Kasumi-1 (cell line): ENCODE measurements at places on chromosomes 7 and 10.

DNA sequence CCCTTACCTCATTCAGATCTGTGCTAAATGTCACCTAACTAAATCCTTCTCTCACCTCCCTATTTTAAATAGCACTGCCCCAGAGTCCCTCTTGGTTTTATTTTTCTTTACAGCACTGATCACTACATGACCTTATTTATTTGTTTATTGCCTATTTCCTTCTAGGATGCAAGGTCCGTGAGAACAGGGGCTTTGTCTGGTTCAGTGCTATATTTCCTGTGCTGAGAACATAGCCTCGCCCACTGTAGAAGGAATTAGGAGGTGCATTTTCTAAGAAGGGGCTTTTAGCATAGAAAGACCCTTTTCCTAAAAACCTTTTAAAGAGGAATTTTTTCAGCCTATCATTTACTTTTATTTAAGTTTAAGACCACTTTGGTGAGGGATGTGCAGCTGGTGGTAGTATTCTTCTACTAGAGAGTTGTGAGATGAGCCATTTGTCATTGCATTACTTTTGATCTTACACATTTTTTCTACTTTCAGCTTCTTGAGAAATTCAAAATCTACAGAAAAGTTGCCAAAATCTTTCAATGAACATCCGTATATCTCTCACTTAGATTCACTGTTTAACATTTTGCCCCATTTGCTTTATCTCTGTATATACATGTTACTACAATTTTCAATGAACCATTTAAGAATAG lies 13.5 kb upstream of the PCGF5 start:
- no peak for DNase-seq

GRCh38 chr10:130493021-130493420 lies 356.8 kb downstream of the GLRX3 start:
- DNase-seq = no peak

- DNase-seq = no peak
These were observed 72.5 kb downstream of the SRI start for GRCh38 chr7:88147341-88147740.

GRCh38 chr7:145779140-145779539 lies 337.5 kb upstream of the CNTNAP2 start:
- no peak for DNase-seq

DNA sequence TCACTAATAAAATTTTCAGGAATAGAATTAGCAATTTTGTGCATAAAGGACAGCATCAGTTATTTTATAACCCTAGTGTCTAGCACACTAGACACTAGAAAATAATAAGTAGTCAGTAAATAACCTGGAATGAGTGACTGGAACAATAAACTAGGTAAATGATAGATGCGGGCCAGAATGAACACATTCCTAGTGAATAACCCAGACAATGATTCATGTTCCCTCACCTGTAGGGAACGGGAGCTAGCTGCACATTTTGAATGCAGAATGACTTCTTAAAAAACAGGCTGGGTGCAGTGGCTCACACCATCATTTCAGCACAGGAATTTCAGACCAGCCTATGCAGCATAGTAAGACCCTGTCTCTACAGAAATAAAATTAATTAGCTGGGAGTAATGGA lies 3.2 kb upstream of the ATOH7 start:
- no peak for DNase-seq

GRCh38 chr7:83691095-83691494 lies 42.2 kb upstream of the SEMA3E start:
- DNase-seq = no peak

GRCh38 chr10:26781797-26782196 lies 79.0 kb downstream of the ABI1 start:
- DNase-seq = no peak

DNA sequence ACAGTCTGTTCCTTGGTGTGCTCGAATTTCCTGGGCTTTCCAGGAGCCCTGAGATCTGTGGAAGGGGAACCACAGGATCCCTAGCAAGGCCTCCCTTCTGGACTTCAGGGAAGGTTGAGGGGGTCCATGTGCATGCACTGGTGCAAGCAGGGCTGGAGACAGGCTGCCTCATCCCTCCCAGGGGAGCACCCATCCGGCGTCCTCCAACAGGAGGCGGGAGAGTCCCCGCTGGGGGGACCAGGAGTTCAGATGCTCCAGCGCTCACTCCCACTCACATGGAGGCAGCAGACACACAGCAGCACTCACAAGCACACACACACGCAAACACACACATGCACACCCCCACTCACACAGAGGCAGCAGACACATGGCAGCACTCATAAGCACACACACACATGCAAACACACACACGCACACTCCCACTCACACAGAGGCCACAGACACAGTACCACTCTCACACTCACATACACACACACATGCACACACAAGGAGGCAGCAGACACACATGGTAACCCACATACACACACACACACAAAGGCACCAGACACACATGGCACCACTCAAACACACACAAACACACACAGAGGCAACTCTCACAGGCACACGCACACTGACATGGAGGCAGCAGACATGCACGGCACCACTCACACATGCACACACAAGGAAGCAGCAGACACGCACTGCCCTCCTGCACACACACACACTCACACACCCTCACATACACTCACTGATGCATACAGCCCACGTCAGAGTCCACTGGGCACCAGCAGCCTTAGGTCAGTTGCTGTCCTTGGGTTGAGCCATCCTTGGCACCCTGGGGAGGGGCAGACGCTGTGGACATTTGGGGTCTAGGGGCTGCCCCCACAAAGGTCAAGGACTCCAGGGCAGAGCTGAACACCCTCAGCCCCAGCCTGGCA lies 247.0 kb upstream of the PPP2R2D start:
- DNase-seq = no peak

DNA sequence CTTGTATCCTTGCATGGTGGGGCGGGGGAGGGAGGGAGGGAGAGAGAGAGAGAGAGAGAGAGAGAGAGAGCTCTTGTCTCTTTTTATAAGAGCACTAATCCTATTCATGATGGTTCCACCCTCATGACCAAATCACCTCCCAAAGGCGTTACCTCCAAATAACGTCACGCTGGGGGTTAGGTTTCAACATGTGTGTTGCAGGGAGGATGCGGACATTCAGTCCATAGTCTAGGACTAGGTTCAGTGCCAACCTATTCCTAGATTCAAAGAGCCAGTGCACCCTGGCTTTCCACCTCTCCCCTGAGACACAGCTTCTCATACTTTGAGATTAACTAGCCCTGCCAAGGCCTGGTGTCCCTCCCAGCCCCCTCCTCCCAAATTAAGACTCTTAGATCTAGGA lies 123.0 kb downstream of the GRK5 start:
- DNase-seq = no peak

- DNase-seq = no peak
These were observed 361.4 kb upstream of the ZNF32 start for GRCh38 chr10:44009891-44010632.

DNA sequence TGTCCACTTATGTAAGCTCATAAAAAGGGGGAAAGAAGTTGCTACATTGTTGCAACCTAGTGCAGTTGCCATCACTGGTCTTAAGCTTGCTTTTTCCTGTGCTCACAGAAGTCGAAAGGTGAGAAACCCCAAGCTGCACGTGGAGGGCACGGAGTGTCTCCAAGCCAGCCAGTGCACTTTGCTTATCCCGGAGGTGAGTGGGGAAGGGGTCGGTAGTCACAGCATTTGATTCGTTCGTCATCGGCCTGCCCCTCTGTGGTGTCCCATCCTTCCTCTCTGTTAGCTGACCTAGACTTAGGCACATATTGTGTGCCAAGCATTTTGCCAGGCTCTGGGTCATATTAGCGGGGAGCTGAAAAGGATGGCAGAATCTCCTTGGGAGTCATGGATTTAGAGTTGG lies 50.5 kb downstream of the DENND11 start:
- no peak for DNase-seq

DNA sequence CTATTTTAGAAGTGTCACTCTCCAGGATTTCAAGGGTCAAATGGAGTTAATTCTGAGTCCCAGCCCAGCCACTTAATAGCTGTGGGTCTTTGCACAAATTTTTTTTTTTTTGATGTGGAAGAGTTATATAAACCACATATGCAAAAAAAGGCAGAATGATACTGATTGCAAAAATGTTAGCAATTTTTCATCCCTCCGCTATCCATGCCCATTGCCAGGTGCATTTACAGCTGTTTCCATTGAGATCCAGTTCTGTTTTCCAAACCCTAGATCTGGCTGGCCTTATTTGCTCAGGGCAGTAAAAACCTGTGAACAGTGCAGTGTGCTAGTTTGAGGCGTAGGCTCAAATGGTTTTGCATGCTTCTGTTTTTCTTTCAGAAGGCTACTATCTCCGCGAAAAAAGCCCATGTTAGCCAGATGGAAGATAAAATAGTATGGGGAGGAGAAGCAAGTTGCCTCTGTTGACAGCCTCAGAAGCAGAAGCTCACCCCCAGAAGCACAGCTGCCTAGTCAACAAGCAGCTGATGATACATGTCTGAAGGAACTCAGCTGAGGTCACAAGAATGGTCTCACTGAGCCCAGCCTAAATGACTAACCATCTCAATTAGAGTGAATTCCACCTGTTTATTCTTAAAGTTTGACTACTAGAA lies 997 bp upstream of the ZNF138 start:
- no peak for DNase-seq

DNA sequence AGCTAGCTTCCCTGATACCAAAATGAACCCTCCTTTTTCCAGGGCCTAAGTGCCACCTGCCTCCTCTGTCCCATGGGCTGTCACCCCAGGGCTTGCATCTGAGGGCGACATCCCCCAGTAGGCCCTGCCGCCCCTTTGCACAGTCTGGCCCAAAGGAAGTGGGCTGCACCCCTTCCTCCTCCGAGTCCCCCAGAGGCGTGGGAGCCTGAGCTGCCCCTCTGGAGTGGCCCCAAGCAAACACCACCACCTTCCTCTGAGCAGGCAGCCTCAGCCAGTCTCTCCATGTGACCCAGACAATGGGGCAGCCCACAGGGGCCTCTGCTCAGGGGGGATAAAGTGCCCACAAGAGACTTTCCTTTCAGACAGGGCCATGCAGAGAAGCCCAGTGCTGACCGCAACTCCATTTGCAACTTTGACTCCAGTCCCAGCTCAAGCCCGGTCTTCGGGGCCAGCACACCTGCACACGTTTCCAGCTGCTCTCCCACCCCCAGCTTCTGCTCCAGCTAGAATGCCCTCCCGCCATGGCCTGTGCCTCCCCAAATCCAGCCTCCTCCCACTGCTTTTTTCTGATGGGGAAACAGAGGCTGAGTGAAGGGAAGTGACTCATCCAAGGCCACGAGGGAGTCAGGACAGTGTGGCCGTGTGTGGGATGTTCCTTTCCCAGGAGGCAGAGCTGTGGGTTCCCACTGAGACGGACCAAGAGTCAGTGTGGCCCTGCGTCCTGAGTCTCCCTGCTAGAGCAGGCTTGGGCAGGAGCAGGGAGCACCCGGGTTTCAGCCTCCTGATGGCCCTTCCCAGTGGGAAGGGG lies 111.9 kb downstream of the ZMIZ1 start:
- DNase-seq = no peak

DNA sequence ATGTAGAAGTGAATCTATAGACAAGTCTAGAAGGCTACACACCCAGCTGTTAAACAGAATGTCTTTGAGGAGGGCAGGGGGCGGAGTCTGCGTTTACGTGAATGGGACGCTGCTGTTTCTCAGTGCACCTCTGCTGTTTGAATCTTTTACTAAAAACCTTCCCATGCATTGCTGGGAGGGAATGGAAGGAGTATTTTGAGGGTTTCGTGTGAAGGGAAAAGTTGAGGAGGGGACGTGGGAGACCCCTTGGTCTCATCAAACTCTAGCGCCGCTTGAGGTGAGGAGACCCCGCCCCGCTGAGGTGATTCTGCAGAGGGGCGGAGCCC lies 492 bp upstream of the VCL start:
- DNase-seq = peak; percentile 97

GRCh38 chr10:34760606-34761005 lies 54.5 kb downstream of the PARD3 start:
- DNase-seq = no peak

GRCh38 chr10:132319853-132320653 lies 11.9 kb upstream of the LRRC27 start:
- peak; percentile 85 for DNase-seq

- no peak for DNase-seq
These were observed 52.7 kb downstream of the MET start for GRCh38 chr7:116724560-116725231.

DNA sequence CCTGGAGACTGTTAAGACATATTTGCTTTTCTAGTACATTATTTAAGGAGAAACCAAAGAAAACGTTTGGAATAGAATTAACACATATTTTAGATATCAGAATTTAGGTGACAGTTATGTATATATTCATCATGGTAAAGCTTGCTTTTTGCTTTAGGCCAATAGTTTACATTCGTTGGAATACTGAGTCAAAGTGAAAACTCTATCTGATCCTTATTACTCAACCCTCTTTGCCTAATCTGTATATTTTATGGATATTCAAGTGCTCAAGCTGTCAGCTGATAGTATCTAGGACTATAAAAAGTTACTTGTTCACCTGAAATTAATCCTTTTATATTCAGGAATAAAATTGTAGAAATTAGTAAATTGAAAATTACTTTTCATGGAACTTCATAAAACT lies 61.1 kb downstream of the VPS50 start:
- no peak for DNase-seq

DNA sequence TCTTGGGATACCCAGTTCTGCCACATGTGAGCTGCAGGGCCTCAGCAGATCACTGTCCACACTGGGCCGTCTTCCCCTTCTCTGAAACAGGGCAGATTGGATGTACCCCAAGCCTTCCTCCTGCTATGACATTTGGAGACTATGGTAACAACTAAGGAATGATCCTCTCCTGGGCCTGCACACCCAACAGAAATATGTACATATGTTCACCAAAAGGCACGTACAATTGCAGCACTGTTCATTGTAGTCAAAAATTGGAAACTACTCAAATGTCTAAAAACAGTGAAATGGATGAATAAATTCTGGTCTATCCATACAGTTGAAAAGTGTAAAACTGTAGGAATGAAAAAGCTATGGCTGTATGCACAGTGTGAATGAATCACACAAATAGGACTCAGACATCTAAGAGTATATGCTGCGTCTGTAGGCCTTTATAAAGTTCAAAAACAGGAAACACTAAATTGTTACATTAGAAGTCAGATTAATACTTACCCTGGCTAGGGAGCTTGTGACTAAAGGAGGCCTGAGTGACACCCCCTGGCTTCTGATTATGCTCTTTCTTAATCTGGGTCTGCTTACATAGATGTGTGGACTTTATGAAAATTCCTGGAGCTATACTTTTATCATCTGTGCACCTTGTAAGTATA lies 16.1 kb upstream of the XPNPEP1 start:
- DNase-seq = no peak

- DNase-seq = no peak
These were observed 157.0 kb upstream of the SVIL start for GRCh38 chr10:29791773-29792172.

GRCh38 chr10:4820804-4821401 lies 5.1 kb upstream of the AKR1E2 start:
- DNase-seq = no peak

- no peak for DNase-seq
These were observed 601.4 kb downstream of the DNAJB6 start for GRCh38 chr7:157938211-157938610.

DNA sequence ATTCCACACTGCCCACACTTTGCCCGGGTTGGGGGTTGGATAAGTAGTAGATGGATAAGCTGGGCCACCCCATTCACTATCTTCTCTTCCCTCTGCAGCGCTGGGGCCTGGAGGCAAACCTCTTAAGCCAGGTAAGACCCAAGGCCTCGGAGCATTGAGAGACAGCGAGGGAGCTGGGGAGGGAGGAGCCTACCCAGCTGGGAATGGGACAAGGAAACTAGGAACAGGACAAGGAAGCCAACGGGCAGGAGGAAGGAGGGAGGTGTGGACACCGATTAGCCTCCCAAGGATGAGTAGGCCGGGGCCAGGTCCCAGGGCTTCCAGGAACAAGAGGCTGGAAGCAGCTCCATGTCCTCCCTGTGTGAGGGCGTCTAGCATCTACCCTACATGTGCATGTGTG lies 9.6 kb downstream of the ELN start:
- no peak for DNase-seq
